ENCODE measurements at places on chromosomes 1 and 21. TPM values are rescaled to one million over a fixed set of nuclear protein-coding genes. Genes with fewer than 3 reads are reported as not detected.

The KTI12 gene
- 6.8 TPM for total RNA-seq

The RNU1-1 gene
- total RNA-seq: 255 TPM

The FCRLB gene
- total RNA-seq: 2.7 TPM

The TMEM61 gene
- total RNA-seq: not detected

The TCHHL1 gene
- total RNA-seq: not detected

DNA sequence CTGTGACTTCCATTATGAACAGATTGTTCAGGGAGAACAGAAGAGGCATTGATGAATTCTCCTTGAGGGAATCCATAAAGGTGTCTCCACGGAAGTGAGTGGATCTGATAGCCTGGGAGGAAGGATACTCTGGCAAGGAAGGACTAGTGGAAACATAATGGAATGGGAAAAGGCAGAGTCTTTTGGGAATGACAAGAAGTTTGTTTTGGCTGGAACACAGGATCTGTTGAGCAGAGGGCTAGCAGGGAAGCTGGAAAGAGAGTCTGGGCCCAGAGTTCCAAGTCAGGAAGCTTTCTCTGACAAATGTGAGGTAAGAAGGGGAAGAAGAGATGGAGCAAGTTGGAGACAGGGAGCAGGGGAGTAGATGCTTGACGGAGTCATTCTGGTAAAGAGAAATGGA lies 8.1 kb downstream of the ADAMTS5 start:
- no peak for DNase-seq

DNA sequence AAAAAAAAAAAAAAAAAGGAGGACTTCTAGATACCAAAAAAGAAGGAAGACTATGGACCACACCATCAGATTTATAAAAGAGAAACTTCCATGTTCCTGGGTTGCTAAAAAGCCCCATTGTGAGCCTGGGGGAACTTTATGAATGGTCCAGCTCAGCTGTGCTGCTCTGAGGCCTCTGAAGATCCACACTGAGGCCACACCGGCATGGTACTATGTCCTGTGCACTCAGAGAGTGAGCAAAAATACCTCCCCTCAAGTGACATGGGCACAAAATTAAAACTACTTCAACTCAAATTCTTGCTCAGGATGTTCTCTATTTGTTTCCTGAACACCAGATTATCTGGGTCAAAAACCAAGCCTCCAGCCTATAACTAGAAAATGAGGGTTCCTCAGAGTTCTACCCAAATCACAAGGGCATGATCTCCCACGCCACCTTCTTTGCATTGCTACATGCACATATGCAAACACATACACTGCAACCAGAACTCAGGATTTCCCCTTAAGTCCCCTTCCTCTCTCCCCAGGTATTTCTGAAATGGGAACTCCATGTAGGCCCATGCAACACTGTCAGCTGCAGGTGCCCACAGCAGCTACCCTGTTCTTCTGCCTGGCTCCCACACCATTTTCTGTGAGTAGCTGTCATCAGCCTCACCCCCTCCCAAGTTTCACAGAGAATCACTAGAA lies 94.4 kb downstream of the SH3GLB1 start:
- no peak for DNase-seq

GRCh38 chr1:77817368-77818209 lies 38.1 kb downstream of the MIGA1 start:
- DNase-seq: no peak

DNA sequence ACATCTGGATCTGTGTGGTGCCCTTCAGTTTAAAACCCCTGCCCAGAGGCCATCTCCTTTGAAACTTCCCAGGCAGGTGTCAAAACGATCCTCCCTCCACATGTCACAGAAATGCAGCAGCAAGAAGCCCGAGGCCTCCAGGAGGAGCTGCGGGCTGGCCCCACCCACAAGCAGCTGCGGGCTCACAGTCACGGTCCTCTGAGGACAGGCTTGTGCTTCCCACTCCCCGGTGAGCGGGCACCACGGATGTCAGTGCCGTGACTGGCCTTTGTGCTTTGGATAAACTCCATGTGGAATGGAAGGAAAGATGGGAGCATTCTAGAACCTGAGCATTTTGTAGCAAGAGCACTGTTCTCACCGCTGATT lies 65.8 kb downstream of the SIK1 start:
- DNase-seq: no peak

- no peak for DNase-seq
Observed at GRCh38 chr1:71269179-71269578, 188.3 kb upstream of the ZRANB2 start.

DNA sequence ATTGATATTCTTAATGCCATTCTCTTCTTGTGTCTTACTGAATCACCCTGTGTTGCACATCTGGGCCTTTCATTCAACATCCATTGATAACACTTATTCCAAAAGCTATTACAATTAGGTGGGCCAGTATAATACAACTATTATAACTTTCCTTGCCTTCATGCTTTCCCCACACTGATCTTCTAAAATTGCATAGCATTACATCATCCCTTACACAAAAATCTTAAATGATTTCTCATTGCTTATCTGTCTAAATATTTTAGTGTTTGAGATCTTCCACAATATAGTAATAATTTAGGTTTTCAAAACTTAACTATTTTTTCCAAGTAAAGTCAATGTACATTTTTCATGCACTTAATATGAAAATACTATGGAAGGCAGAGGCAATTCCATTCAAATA lies 1634.1 kb downstream of the PLA2G4A start:
- DNase-seq: no peak

- no peak for DNase-seq
Observed at GRCh38 chr1:31127266-31127665, 61.7 kb upstream of the PUM1 start.

DNA sequence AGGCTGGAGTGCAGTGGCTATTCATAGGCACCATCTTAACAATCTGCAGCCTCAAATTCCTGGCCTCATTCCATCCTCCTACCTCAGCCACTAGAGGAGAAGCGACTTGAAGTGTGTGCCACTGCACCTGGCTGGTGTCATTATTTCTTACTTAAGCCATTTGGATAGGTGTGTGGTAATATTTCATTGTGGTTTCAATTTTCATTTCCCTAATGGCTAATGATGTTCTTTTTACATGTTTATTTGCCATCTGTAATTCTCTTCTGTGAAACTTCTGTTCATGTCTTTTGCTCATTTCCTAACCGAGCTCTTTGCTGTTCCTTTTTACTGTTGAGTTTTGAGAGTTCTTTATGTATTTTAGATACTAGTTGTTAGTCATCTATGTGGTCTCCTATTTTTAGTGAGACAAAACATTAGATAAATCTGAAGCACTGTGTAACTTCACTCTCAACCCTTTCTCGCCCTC lies 66.8 kb downstream of the SLC27A3 start:
- peak; percentile 21 for DNase-seq

DNA sequence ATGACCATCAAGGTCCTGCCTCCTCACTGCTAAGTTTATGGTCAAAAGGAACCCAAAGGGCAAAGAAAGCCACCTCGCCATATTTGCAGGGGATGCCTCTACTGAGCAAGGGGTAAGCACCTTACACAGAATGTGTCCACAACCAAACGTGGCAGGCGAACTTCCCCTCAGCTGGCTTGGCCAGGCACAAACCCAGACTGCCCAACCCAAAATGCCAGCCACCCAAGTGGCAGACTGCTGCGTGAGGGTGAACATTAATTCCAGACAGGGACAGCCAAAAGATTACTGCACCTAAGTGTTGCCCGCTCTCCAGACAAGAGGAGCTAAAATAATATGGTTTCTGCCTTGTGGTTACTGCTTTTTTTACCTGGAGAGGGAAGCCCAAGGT lies 16.0 kb downstream of the ZNF697 start:
- no peak for DNase-seq

DNA sequence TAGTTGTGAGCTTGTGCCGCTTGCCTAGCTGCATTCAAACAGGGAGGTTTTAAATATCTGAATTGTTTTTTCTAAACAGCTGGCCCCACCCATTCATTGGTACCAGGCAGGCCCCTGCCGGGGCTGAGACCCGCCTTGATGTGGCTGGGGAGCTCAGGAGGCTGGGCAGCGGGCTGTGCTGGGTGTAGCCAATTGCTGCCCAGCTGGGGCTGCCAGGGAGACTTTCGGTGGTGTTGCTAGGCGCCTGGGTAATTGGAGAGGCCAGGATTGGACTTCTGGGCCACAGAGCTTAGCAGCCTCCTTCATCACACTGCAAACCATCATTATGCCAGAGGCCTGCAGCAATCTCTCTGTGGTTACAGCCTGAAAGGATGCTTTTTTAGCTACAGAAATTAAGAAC lies 12.2 kb downstream of the RHBDL2 start:
- DNase-seq: no peak

DNA sequence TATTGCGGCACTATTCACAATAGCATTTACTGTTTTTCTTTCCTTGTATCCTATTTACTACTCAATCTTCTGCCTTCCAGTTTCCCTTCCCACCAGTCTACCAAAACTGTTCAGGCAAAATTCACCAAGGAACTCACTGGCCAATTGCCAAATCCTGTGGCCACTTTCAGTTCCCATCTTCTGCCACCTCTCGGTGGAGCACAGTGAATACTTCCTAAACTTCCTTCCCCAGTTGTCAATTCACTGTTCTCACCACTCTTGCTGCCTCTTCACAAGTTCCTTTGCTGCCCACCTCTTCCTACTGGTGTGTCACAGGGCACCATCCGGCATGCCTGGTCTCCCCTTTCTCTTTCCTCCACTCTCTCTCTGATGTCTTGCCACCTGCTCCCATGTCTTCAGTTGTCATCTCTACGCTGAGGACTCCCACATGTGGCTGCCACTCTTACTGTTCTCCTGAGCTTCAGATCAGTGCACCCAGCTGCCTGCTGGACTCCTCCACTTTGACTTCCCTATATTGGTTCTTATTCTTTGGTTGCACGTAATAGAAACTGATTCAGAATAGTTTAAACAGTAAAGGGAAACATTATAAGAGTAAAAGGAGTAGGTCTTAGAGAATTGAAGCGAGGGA lies 114.4 kb downstream of the PIK3R3 start:
- DNase-seq: no peak

- no peak for DNase-seq
Observed at GRCh38 chr1:163094182-163094581, 25.0 kb downstream of the RGS4 start.
